Astrocyte (in vitro differentiated cells and primary cell): ENCODE measurements at places on chromosomes 11 and 22. TPM values are rescaled to one million over a fixed set of nuclear protein-coding genes. Genes with fewer than 3 reads are reported as not detected.

DNA sequence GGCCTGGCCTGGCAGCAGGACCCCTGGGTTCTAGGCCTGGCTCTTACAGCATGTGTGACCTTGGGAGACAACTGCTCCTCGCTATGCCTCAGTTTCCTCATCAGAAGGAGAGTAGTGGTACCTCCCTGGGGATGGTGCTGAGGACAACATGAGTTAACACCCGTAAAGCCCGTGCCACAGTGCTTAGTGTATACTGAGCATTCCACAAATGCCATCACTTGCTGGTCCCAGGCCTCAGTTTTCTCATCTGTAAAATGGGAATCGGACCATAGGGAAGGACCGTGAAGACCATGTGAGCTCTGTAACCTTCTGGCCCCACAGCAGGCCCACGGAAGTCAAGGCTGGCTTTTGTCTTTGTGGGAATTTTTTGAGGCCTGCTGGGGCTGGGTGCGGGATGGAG, 52.4 kb downstream of the DHCR7 start:
- DNase-seq = no peak

Gene ZNF143
- 20.9 and 28.3 TPM in 2 replicates for total RNA-seq

- no peak for DNase-seq
Observed at GRCh38 chr11:128187835-128188234, 399.5 kb downstream of the ETS1 start.

DNA sequence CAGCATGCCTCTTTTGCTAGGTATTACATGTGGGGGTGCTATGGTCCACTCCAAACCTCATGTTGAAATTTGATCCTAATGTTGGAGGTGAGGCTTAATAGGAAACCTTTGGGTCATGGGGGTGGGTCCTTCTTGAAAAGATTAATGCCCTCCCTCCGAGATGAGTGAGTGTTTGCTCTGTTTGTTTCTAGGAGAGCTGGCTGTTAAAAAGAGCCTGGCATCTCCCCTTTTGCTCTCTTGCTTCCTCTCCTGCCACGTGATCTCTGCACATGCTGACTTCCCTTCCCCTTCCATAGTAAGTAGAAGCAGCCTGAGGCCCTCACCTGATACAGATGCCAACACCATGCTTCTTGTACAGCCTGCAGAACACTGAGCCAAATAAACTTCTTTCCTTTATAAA, 104.5 kb downstream of the FAT3 start:
- no peak for DNase-seq

- DNase-seq = no peak
Observed at GRCh38 chr22:23098230-23098705, 27.9 kb downstream of the GNAZ start.

Gene CCDC88B
- 1.2 and 1.6 TPM in 2 replicates for total RNA-seq

- no peak for DNase-seq
Observed at GRCh38 chr22:42074132-42074811, at the start of gene PHETA2. Gene PHETA2 (plus strand): TSS chr22:42074248. CDS start chr22:42077294, 3,046 bp downstream.

DNA sequence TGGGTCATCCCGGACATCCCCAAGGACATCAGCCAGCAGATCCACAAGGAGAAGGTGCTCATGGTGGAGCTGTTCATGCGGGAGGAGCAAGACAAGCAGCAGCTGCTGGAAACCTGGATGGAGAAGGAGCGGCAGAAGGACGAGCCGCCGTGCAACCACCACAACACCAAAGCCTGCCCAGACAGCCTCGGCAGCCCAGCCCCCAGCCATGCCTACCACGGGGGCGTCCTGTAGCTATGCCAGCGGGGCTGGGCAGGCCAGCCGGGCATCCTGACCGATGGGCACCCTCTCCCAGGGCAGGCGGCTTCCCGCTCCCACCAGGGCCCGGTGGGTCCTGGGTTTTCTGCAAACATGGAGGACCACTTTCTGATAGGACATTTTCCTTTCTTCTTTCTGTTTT, 15.3 kb upstream of the FADD start:
- no peak for DNase-seq

GRCh38 chr11:10225553-10225952, 68.5 kb downstream of the SBF2 start:
- no peak for DNase-seq

DNA sequence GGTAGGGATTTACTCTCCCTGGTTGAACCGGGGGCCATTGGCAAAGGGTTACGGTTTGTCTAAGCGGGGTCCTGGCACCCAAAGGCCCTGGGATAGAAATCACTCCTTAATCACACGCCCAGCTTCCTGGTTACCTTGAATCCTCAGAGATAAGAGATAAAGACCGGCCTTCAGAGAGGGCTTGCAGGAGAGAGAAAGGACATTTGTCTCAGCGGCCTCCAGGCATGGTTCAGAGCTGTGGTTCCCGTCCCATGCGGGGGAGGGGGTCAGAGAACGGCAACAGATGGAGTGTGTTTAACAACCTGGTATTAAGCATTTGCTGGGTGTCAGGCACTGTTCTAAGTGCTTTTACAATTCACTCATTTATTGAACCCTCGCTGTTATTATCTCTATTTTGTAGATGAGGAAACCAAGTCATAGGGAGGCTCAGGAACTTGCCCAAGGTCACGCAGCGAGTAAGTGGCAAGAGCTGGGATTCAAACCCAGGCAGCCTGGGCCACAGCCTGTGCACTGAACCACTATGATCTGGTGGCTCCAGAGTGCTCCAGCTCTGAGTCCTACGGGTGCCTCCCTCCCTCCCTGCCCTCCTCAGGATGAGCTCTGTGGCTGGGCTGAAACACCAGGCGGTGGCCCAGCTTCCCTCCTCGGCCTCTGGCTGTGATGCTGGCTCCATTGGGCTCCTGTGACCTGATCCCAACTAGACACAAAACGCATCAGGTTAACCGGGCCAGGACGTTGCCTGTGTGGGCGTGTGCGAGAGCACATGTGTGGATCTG, 18.6 kb downstream of the LRRC10B start:
- DNase-seq = no peak

Gene TMEM121B
- total RNA-seq = 1.6 and 1.9 TPM in 2 replicates

GRCh38 chr11:118914178-118914918, 11.4 kb downstream of the BCL9L start:
- DNase-seq = peak; percentile 17

Gene SEC14L6
- total RNA-seq = 0.16 and 0.22 TPM in 2 replicates

Gene POU2AF1
- not detected in 2 replicates for total RNA-seq

- DNase-seq = no peak
Observed at GRCh38 chr11:66107600-66108510, 37.8 kb downstream of the PACS1 start.

Gene PIH1D2
- 1.0 and 1.3 TPM in 2 replicates for total RNA-seq

GRCh38 chr11:99718291-99718690, 697.5 kb downstream of the CNTN5 start:
- no peak for DNase-seq
